ENCODE measurements at places on chromosomes 3 and 15.
A peak's percentile ranks its signal among the peaks of the same experiment; 100 is the strongest.

- DNase-seq, result no peak
Observed at GRCh38 chr3:126737527-126737926, 33.5 kb downstream of the CHCHD6 start.

DNA sequence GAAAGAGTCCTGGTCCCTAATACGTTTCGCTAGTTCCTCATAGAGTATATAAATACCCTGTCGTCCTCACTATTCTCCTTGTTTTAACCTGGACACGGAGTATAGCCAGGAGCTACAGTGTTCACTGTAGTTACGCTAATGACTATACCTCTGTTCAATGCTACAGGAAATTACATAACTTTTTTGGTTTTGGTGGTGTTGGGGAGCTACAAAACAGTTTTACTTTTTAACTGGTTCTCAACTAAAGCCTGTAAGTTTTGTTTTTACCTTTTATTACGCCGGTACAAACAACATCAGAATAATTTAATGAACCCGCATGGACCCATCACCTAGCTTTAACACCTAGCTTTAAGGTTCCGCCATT is 1.5 kb downstream of the LMLN start:
- DNase-seq, result no peak

DNA sequence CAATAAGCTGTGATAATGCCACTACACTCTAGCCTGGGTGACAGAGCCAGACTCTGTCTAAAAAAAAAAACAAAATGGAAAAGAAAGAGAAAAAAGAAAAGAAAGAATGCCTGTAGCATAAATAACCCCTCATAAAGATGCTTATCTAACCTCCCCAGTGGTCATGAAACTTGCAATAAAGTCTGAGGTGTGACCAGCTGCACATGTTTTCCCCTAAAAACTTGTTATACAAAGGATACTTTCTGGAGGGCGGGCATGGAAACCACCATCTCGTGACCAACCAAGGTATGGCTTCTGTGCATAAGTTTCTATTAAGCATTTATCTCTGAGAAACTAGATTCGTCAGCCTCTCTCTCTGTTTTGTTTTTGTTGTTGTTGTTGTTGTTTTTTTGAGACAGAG is 21.8 kb downstream of the CCDC32 start:
- DNase-seq, result no peak

- no peak for DNase-seq
Observed at GRCh38 chr15:28021281-28022039, 77.7 kb downstream of the OCA2 start.

GRCh38 chr15:93478947-93479346 is 389.9 kb upstream of the RGMA start:
- DNase-seq, result no peak

GRCh38 chr3:52487050-52487787 is 7.9 kb upstream of the STAB1 start:
- DNase-seq, result no peak

DNA sequence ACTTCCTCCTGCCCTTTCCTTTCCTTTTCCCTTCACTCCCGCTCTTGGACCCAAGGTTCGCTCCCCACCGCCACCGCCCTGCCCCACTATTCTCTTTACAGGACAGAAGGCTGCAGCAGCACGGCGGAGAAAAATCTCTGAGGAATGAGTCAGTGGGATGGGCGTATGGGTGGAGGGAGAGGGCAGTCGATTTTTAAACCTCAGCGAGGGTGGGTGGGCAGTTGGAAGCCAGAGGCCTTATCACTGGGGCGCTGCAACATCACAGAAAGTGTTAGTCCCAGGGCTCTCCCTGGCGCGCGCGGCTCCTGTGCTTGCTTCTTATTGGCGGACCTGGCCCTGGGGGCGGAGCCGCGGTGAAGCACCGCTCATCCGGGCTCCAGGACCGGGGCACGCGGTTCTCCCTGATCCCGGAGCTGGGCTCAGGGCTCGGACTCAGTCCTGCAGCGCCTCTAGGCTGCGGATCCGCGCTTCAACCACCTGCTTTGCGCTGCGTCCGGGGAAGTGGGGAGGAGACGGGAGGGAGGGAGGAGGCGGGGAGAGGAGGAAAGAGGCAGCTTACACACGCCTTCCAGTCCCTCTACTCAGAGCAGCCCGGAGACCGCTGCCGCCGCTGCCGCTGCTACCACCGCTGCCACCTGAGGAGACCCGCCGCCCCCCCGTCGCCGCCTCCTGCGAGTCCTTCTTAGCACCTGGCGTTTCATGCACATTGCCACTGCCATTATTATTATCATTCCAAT is at the start of gene ALCAM:
TSS of gene ALCAM (plus strand) at position 584 of the 737 bp plus-strand sequence.
- peak; percentile 93 for DNase-seq

GRCh38 chr3:134008630-134009156 is 21.0 kb downstream of the SLCO2A1 start:
- DNase-seq, result no peak

- no peak for DNase-seq
Observed at GRCh38 chr3:155185631-155186071, 105.5 kb downstream of the MME start.

- DNase-seq, result no peak
Observed at GRCh38 chr15:70770863-70771262, 7.5 kb upstream of the UACA start.

DNA sequence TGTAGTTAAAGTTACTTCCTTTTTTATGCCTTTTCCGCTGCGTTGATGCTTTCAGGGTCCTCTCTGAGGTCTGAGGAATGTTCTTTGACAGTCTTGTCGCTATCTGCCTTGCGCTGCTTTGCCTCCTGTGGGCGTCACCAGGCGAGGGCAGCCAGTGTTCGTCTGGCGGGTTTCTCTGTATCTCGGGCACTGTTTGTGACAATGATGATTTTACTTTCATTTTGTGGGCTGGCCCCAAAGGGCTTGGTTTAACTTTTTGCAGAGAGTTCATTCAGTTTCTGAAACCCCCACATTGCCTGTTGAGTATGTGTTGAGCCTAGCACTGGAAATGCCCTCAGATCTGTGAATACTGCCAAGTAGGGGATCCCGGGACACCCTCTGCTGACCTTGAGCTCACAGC is 24.6 kb upstream of the SACM1L start:
- DNase-seq, result peak; percentile 90

DNA sequence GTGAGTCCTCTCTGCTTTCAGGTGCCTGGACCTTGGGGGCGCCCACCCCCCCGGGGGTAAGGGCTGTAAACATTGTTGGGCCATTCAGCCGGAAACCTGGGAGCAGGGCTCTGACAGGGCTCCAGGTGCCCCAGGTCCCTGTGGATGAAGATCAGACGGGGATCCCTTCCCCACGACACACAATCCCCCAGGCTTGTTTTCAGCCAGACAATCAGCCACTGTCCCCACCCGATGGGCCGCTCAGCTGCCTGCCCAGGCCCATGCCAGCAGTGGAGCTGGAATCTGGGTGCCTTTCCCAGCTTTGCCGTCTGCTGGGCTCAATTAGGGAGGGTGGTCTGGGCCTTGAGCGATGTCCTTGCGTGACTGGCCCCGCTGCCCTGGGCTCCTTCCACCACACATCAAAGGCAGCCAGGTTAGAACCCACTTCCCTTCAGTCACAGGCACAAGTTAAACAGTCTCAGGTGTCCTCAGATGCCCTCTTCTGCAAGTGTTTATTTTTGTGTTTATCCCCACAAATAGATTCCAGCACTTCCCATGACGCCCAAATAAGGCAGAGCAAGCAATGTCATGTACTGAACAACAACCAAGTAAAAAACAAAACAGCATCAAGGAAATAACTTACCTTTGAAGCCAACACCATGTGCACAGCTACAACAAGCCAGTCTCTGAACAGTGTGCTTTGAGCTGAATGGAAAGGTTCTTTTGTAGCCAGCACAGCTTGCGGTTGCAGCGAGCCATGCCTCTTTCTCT is 77.0 kb upstream of the ALDH1A3 start:
- no peak for DNase-seq

DNA sequence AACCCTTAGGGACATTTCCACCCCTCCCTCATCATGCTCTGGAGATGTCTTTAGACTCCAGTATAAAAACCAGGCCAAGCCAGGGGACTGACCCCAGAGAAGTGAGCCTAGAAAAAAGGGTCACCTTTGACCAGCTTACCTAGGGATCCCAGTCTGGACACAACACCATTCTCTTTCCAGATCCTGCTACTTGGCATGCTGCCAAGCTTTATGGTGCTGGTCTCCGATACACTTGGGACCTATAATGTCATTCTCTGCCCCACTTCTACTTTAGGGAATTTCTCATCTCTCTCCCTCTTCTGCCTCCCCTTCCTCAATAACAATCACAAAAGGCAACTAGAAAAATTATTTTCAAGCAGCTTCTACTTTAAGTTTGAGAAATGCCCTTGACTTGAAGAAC is 124.4 kb downstream of the LRRN1 start:
- no peak for DNase-seq

- no peak for DNase-seq
Observed at GRCh38 chr3:162096874-162097273, 600.3 kb downstream of the OTOL1 start.

GRCh38 chr3:158165730-158166129 is 55.8 kb downstream of the RSRC1 start:
- DNase-seq, result no peak

- DNase-seq, result no peak
Observed at GRCh38 chr15:49686599-49686998, 65.8 kb downstream of the DTWD1 start.

DNA sequence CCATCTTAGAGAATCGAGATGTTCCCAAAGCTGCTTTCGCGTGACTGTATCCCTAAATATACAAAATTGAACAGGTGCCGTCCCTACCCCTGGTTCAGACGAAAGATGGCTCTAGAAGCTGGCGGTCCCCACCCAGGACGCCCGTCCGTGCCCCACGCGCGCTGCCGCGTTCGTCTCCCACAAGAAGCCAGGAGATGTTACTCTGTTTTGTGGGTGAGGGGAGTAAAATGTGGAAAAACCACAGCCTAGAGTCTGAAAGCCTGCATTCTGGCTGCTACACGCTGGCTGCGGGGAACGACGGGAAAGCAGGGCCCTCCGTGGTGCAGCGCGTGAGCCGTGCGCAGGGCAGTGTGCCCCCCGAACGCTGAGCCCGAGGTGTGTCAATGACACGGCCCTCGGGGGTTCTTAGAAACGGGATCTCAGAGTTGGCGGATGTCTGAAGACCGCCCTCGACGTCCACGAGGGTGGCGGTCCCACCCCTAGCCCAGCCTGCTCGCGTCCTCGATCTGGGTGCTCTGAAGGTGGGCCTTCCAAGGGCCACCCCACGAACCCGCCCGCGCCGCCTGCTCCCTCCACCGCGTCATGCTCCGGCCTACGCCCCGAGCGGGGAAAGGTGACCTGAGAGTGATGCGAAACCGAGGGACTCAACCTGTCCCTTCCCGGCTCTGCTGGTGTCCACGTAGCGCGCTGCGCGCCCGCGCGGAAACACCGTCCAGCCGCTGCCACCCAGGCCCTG is 95.6 kb downstream of the OCA2 start:
- peak; percentile 50 for DNase-seq

- no peak for DNase-seq
Observed at GRCh38 chr3:62100282-62100989, 272.9 kb downstream of the FEZF2 start.

DNA sequence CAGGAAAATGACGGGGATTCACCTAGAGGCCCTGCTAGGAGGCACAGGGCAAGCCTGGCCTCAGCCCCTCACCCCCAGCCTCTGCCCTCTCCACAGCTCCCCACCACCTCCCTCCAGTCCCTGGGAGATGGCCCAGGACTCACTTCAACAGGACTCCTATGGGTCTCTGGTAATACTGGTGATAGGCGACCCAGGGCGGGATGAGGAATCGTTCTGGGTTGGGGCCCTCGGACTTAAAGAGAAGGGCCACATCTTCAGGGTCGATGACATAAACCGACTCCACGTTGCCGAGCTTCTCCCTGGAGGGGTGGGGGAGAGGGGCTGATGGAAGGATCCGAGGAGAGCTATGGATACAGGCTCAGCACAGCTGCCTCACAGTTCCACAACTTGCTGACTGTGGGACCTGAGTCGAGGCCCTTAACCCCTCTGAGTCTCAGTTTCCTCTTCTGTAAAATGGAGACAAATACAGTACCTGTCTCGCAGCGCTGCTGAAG is 19.6 kb downstream of the CYP11A1 start:
- peak; percentile 51 for DNase-seq

DNA sequence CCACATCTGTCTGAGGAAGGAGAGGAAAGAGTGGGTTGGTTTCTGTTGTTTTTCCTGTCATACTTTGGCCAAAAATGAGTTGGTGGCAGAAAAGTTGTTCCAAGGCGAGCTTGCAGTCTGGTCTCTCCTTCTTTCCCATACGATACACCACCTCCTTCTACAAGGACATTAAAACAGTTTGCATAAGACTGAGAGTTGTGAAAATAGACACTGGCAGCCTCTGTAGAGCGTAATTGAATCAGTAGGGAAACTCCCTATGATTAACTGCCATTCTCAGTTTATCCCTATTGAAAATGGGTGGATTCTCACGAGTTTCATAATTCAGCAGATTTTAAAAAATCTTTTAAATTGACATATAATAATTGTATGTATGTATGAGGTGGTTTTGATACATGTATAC is 3.7 kb upstream of the LSG1 start:
- no peak for DNase-seq

DNA sequence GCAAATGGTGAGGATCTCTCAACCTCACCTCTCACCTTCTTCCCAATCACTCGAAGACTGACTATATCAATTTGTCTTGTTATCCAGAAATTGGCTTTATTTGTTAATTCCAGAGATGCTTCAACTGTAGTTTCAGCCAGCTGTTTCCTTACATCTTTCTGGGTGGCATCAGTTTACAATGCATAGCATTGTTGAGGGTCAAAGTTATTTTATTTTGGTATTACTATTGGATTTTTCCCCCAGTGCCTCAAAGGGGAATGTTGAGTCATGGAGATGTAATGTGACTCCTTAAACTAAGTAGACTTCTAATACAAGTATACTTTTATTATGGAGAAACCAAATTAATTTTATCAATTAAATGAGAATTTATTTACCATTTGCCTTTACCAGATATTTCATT is 351.6 kb downstream of the TIGIT start:
- no peak for DNase-seq

- DNase-seq, result peak; percentile 54
Observed at GRCh38 chr15:31268911-31269784, 57.5 kb upstream of the KLF13 start.

DNA sequence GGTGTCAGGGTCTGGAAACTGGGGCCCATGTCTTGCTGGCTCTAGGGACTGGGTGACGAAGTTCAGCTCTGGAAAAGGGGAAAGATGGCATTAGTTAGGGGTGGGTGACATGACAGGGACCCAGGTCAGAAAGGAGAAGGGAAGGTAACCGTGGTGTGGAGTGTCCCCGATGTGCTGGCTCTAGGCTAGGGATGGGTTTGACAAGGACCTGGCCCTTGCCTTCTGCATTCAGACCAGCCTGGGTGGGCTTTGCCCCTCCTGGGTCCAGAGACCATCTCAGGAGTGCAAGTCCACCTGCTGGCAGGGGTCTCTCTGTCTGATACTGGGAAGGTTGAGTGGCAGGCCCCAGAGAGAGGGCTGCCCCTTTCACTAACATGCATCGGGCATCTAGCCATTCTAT is 28.7 kb upstream of the ATP2B2 start:
- DNase-seq, result no peak

DNA sequence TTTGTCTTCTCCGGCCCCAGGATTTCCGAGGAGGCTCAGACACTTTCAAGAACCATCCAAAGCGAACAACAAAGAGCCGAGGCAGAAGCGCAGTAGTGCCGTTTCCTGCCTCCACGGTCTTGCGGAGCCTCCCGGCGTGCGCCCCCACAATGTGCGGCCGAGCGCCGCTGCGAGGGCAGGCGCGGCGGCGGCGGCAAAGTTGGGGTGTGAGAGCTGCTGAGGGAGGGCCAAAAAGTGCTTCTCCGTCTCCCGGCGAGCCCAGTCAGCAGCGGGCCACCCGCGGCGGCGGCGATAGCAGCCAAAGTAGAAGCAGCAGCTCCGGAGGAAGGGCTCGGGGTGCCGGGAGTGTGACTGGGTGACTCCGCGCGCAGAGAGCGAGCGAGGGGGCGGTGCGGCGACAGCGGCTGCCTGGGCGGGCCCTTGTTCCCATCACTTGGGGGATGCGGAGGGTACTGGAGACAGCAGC is 749.1 kb downstream of the ROBO1 start:
- no peak for DNase-seq
